ENCODE measurements at places on chromosomes 3 and 15.

- DNase-seq: peak; percentile 83
Observed at GRCh38 chr3:186105543-186105942, 3.3 kb downstream of the ETV5 start.

- DNase-seq: peak; percentile 57
Observed at GRCh38 chr15:67242708-67243111, 11.8 kb downstream of the AAGAB start.

- DNase-seq: no peak
Observed at GRCh38 chr3:112681822-112682325, 40.9 kb upstream of the CCDC80 start.

GRCh38 chr15:70575231-70576226, 187.8 kb downstream of the UACA start:
- no peak for DNase-seq

- peak; percentile 62 for DNase-seq
Observed at GRCh38 chr15:100602823-100603393, 519 bp downstream of the ASB7 start.

- DNase-seq: no peak
Observed at GRCh38 chr15:27457766-27458165, 486.8 kb downstream of the GABRG3 start.

DNA sequence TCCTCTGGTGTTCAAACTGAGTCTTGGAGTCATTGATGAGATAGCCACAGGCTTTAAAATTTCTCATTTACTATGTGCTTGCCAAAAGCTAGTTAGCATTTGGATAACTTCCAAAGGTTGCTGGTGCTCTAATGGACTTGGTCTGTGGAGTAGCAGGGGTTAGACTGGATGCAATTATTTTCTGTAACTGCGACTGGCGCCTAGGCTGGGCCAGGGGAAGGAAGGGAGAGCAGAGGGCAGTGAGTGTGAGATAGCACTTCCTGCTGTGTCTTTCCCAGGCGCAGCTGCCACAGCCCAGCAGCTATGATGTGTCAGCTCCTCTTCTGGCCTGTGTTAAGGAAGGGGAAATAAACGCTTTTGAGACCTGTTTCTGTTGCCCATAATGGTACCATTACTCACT, 98.6 kb downstream of the MYRIP start:
- no peak for DNase-seq

- no peak for DNase-seq
Observed at GRCh38 chr3:61030469-61031035, 220.7 kb downstream of the FHIT start.

- DNase-seq: no peak
Observed at GRCh38 chr3:193779933-193780332, 186.9 kb downstream of the OPA1 start.

DNA sequence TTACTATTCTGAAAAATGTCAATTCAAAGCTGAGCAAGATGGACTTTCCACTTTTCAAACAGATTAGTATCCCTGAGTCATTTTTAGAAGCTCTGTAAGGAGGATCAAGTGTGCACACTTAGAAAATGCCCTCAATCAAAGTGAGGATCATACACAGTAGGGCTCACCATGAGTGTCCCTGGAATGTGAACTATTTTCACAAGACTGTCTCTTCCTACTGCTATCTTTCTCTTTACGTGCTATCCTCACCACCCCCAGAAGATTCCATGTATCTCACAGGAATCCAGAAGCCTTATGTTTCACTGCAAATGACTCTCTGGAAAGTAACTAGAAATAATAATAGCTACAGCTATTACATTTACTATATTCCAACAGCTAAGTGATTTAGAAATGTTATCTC, 349.9 kb upstream of the TGFBR2 start:
- DNase-seq: no peak

DNA sequence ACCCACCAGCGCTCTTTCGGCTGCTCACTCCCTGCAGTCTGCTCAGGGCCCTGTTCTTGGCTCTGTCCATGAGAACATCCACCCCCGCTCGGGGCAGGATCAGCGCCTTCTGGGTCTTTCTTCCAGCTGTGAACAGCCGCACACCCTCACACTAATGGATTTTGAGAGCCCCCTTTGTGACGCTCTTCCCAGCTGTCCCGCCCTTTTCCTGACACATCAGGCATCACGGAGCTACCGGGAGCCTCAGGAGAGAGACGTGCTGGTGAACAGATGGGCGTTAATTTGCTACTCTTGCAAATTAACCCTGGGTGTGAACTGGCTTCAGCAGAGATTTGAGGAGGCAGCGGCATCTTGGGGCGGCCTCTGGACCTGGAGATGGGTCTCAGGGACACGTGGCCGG, 113.0 kb downstream of the TMEM266 start:
- DNase-seq: no peak

GRCh38 chr3:150174179-150174578, 203.5 kb upstream of the PFN2 start:
- DNase-seq: no peak

DNA sequence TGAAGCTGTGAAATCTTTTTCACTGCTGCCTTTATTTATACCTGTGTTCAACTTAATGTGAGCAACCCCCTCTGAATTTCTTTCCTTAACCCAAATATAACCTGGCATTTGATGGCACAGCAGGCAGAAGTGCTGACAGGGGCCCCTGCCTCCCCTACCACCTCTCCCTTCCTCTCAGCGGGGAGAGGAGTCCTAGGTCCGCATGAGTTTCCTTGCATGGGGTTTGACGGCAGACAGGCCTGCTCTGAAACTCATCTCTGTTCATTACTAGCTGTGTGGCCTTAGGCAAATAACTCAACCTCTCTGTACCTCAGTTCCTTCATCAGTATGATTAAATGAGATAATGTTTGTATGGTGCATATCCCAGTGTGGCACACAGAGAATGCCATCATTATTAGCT, 79.7 kb downstream of the SEC22A start:
- DNase-seq: no peak
